ENCODE measurements at places on chromosomes 12 and 14. TPM values are rescaled to one million over a fixed set of nuclear protein-coding genes. Genes with fewer than 3 reads are reported as not detected.

The ZDHHC22 gene
- total RNA-seq = not detected

The AQP2 gene
- total RNA-seq = not detected

The SPTB gene
- total RNA-seq = not detected

The LMNTD1 gene
- total RNA-seq = 0.29 TPM

The LRR1 gene
- total RNA-seq = 18.0 TPM

The PTPRR gene
- total RNA-seq = 0.38 TPM

The SLCO1B3 gene
- total RNA-seq = not detected

The DRAM1 gene
- total RNA-seq = 27.8 TPM

The TFCP2 gene
- total RNA-seq = 10.1 TPM

The LYZ gene
- total RNA-seq = not detected

The PTPRQ gene
- not detected for total RNA-seq

The IQSEC3 gene
- not detected for total RNA-seq

The TAS2R31 gene
- 7.2 TPM for total RNA-seq

The ACSS3 gene
- total RNA-seq = 0.19 TPM

The CISTR gene
- total RNA-seq = not detected

The KRT3 gene
- total RNA-seq = not detected
